ENCODE measurements at places on chromosomes 6 and 20. TPM values are rescaled to one million over a fixed set of nuclear protein-coding genes. Genes with fewer than 3 reads are reported as not detected.

Gene PRR18
- total RNA-seq: 0.22 TPM

Gene PRDM13
- total RNA-seq: 16.6 TPM

Gene HAO1
- total RNA-seq: not detected

Gene XKR7
- 8.2 TPM for total RNA-seq

Gene RSPH4A
- 2.8 TPM for total RNA-seq

Gene GRIK2
- 88.6 TPM for total RNA-seq

Gene DEFB132
- total RNA-seq: not detected

Gene SLC17A9
- 4.6 TPM for total RNA-seq

Gene TNFAIP3
- 24.8 TPM for total RNA-seq

Gene SNAP25
- total RNA-seq: 162 TPM

Gene PDE7B
- 15.7 TPM for total RNA-seq

Gene GHRH
- total RNA-seq: not detected

Gene ZSCAN23
- 26.7 TPM for total RNA-seq

Gene DEFB124
- total RNA-seq: not detected

Gene BCKDHB
- total RNA-seq: 43.3 TPM

Gene LY6G6F
- total RNA-seq: not detected
